ENCODE measurements at places on chromosomes 3 and 15.
A peak's percentile ranks its signal among the peaks of the same experiment; 100 is the strongest.

- peak; percentile 31 for DNase-seq
Measured at GRCh38 chr3:120418866-120419490, 31.8 kb downstream of the FSTL1 start.

DNA sequence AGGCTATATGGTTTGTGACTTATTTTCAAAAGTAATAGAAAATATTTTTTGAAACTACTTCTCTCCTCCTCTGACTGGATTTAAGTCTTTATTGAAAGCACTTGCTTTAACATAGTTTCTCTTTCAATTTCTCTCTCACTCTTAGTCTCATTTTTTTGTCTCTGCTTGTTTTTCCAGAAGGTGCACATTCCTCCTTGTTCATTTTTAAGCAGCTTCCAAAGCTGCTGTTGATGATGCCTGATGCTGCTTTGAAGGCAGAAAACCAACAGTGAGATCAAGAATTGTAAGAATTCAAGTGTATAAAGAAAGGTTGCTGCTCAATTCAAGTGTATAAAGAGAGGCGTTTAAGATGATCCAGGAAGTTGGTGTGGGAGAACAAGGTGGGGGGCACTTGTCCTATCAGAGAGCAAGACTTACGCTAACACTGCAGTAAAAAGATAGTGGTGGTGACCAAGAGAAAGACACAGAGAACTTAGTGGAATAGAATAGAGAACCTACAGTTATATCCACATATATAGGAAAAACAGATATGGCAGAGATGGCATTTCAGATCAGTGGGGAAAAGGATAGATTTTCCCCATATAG, 12.1 kb downstream of the NR2C2 start:
- no peak for DNase-seq

- peak; percentile 100 for DNase-seq
Measured at GRCh38 chr15:65304381-65305149, at the start of gene RNU5B-1. TSS of gene RNU5B-1 (plus strand) at chr15:65304677.

DNA sequence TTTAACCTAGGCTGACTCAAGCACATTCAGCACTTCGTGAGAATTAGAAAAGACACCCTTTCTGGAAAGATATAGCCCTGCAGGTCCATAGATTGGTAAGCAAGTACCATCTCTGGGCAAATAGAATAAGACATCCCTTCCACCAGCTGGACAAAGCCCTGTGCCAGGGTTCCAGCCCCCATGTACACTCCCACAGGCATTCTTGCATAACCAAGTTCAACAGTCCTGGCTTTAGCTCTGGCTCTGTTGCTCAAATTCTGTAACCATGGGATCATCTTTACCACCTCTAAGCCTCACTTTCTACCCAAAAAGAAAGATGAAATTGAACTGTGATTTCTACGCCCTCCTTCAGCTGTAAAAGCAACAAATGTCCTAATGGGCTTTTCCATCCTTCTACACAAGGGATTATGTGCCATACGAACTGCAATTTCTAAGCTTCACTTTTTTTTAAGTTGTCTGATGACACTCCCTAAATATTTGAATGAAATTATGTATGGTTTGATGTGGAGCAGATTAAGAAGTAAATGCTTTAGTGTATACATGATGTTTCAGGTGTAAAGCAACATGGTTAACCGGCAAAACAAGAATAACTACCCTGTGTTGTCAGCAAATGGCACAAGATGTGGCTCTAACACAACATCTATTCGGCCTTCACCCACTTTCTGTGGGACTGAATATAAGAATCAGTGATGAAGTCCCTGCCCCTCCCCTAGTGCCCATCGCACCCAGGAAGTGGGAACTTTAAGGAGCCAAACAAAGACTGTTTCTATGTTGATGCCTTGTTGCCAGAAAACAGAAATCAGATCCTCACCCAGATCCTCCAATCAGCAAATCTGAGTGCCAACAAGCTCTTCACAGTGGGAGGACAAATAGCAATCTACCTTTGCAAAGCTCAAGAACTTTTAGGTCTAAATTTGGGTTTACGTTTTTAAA, 165.7 kb downstream of the P3H2 start:
- DNase-seq, result no peak

DNA sequence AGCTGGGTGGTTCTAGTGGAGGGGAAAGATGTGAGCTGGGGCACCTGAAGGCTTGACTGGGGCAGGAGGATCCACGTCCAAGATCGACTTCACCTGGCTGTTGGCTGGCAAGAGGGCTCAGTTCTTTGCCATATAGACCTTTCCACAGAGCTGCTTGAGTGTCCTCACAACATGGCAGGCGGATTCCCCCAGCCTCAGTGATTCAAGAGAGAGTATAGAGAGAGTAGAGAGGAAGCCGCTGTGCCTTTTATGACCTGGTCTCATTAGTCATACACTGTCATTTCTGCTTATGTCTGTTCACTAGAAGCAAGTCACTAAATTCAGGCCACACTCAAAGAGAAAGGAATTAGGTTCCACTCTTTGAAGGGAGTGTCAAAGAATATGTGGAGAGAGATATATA, 101.6 kb downstream of the APBA2 start:
- no peak for DNase-seq

DNA sequence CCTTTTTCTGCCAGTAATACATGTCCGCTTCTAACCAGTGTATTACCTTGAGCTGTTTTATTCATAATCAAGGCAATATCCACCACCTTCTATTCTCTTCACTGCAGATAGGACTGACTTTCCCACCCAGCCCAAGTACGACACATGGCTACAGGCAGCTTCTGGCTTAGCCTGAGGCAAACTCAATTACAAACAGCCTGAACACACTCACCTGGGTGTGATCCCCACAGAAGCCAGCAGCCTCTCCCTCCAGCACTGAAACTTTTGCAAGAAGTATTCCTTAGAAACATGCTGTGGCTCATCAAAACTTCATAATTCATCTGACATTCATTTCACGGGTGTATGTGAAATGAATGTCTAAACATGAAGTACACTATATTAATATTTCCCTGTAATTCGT, 13.5 kb upstream of the KCNMB3 start:
- no peak for DNase-seq

DNA sequence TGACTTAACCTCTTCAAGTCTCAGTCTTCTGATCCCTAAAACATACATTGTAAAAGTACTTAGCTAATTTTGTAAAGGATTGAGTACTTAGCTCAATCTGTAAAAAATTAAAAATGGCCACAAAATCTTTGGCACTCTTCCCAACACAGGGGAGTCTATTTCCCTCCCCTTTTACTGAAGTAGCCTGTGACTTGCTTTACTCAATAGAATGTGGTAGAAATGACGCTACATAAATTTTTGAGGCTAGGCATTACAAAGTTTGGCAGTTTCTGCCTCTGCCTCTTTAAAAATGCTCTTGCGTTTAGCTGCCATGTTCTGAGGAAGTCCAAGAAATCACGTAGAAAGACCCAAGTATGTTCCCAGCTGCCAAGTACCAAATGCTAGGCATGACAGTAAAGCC, 80.2 kb downstream of the CBLB start:
- no peak for DNase-seq
